ENCODE measurements at places on chromosomes 3 and 15.
A peak's percentile ranks its signal among the peaks of the same experiment; 100 is the strongest.

DNA sequence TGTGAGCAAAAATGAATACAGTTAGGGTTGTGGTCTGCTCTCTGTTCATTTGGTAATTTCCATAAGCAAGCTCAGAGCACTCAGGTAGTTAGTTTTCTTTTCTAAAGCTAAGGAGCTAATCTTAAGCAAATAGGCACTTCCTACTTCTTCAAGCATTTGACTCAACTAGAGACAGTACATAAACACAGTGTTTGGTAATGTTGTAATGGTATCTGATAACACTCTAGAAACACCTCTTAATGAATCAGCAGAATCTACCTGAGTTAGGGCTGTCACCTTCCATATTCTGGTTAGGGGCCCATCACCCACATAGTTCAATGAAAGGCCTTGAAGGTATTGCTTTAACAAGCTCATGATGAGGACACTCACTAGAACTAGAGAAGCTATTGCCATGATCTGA is 83.1 kb downstream of the PLCH1 start:
- peak; percentile 58 for DNase-seq

DNA sequence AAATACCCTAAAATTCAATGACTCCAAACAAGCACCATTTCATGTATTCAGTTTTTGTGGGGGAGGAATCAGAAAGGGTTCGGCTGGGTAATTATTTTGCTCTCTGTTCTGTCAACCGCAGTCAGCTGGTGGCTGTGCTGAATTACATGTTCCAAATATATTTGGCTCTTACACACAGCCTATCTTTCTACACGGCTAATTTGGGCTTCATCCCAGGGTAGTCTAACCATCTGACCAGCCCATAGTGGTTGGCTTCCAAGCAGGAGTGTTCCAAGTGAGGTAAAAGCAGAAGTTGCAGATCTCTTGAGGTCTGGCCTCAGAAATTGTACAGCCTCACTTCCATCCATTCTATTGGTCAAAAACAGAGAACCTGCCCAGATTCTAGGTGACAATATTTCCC is 760.8 kb upstream of the SEMA6D start:
- no peak for DNase-seq

DNA sequence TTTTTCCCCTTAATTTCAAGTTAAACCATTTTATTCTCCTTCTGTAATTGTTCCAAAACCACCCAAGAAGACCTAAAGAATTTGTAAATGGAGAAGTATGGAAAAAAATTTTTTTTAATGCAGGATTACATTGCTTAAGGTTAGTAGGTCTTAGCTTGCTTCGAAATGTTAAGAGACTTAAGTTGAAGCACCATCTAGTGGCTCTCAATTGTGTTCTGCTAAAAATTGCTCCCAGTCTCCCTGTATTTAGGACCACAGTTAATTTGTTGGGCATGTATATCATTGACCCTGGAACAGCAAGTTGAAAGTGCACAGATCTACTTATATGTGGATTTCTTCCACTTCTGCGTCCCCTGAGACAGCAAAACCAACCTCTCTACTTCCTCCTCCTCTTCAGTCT is 32.4 kb downstream of the CD200R1L start:
- peak; percentile 43 for DNase-seq

- no peak for DNase-seq
These were observed 73.0 kb upstream of the FRMD4B start for GRCh38 chr3:69458803-69459365.

DNA sequence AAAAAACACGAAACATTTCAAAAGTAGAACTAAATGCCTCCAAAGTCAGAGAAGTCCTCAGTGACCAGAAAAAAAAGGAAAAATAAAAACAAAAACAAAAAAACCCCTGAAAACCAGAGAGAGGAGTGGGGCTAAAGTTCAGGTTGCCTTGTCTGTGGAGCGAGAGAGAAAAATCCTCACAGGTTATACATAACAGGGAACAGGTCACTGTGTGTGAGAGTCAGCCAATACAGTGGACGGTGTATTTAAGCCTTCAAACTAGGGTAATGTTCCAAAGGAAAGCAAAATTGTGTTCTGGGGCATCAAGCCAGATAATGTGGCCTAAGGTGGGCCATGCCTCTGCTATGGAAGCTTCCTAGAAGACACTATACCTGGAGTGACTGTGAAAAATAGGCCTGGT is 216.1 kb upstream of the SUCLG2 start:
- DNase-seq: no peak

DNA sequence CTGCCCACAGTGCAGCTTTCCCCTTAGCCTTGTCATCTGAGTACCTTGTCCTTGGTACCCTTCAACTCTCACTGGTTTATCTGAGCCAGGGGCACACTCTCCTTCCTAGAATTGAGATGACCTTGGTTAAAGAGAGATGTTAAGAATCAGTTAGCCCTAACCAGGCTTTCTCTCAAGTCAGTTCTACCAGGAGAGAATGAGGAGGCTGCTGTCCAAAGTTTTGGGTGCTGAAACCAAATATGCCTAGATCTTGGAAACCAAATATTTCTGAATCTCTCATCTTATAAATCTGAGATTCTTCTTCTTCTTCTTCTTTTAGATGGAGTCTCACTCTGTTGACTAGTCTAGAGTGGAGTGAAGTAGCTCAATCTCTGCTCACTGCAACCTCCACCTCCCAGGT is 12.0 kb upstream of the CTXND1 start:
- no peak for DNase-seq

DNA sequence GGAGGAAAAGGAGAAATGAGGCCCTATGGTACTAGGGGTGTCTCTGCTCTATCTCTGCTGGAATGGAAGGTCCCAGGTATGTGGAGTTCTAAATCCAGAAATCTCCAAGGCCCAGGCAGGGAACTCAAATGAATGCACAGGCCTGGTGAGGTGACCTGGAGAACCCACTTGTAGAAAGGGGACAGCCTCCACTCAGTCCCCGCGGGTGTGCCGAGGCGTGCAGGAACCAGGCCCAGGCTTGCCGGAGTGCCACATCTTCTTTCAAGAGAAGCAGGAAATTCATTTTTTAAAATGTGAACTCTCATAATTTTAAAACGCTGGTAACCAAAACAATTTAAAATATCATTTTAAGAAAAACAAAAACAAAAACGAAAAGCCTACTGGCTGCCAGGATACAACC is 32.2 kb upstream of the ADCY5 start:
- no peak for DNase-seq

- DNase-seq: no peak
These were observed 25.2 kb downstream of the CGNL1 start for GRCh38 chr15:57401546-57401945.

GRCh38 chr3:129756871-129757270 is 136.6 kb downstream of the TMCC1 start:
- no peak for DNase-seq

GRCh38 chr15:57761562-57761961 is 55.0 kb downstream of the POLR2M start:
- no peak for DNase-seq

GRCh38 chr3:43883729-43884396 is 193.1 kb downstream of the ABHD5 start:
- DNase-seq: no peak

DNA sequence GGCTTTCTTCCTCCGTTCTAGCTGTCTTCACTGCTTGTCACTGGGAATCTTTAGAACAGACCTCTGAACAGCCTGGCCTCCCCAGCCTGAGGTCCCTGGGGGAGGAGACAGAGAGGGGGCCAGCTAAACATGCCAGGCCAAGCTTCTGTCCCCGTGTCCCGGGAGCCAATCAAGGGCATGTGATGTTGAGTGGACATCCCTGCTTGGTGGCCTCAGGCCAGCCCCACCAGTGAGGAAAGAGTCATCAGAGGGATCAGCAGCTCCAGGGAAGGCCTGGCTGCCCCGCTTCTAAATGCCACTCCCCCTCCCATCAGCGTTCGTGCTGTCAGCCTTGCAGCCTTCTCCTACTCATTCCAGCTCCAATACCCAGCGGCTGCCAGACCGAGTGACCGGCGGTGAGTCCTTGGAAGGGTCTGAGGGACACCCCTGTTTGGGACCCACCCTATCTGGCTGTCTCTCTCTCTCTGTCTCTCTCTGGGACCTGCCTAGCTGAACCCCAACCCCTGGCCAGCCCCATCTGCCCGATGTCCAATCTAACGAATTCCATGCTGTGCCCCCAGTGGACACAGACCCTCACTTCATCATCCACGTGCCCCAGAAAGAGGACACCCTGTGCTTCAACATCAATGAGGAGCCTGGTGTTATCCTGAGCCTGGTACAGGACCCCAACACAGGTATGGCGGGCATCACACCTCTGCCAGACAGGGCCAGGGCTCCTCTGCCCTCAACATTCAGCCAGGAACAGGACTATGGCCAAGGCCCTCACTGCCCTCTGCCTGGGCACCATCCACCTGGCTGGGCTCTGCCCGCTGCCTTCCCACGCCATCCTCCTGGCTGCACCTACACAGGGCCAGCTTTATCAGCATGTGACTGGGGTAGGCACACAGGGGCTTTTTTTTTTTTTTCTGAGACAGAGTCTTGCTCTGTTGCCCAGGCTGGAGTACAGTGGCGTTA is 6.6 kb upstream of the ITIH3 start:
- DNase-seq: no peak

GRCh38 chr15:40435023-40435709 is 5.6 kb upstream of the BAHD1 start:
- no peak for DNase-seq

DNA sequence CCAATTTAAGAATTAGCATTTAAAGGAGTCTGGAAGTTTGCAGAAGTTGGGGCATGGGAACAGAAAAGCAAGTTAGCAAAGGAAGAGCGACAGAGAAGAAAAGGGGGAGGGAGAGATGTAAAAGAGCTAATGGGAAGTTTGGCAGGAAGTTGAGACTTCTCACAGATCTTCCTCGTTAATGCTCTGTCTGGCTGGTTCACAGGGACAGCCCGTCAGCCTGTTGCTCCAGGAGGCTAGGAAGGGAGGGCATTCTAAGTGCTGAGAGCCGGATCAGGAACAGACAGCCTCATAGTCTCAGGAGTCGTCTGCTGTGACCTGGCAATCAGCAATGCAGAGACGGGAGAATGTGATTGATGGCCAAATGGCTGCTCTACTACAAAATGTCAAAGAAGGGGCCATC is 150.3 kb downstream of the AGBL1 start:
- DNase-seq: no peak

DNA sequence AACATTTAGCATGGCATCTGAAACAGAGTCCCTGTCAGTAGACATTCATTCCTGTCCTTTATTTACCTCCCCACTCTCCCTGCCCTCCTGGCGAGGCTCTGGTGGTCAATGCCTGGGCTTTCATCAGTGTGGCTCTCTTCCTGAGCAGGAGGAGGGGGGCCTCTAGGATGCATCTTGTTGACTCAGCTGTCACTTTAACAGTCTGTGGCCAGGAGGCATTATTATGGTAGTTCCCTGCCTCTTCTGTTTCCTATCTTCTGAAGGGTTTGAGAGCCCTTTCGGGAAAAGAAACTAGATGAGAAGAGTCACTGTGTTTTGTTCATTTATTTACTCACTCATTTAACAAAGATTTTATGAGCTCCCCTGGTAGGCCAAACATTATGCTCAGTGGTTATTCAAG is 2.4 kb upstream of the PPP1R14D start:
- no peak for DNase-seq

DNA sequence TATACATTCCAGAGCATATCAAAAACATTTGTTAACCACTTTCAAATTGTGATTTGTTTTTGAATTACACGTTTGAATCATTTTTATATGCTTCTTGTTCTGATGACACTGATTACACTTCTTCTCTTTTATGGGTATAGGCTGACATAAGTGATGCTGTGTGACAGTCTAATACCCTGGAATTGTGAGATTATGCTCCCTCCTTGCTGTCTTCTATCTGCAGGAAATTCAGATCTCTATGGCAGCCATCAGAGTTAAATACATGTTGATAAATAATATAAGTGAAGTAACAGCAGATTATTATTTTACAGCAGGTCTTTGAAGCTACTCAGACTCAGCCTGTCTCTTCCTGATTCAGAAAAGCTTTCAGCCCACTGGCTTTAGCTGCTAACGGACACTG is 248.9 kb downstream of the ZMAT3 start:
- no peak for DNase-seq

DNA sequence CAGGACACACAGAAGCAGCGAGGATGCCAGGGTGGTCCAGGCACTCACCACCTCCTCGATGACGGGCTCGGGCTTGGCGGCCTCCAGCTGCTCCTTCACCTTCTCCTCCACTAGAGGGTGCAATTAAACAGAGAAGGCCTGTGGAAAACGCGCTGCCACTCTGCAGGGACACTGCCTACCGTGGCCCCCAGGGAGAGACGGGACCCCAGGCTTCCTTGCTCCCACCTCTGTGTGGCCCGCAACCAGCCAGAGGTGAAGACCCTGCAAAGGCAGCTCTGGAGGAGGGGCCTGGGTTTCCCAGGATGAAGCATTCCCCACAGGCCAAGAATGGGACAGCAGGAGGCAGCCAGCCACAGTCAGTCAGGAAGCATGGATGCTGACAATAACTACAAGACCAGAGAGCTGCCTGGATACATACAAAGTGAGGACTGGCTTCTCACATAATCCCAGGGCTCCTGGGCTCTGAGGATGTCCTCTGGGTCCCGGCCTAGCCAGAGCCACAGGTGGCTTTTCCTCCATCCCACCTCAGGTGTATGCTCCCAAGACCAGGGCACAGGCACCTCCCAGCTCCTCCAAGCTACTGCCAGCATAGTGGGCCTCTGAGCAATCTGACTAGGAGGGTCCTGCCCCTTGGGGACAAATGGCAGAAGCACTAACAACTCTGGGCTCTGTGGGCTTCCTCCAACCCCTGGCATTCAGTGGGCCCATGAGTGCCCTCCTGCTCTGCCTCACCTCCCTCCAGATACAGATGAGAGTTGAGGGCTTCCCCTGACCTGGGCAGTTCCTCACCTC is 46.2 kb downstream of the PTH1R start:
- DNase-seq: peak; percentile 69

GRCh38 chr3:64488939-64489338 is 198.9 kb downstream of the ADAMTS9 start:
- no peak for DNase-seq

DNA sequence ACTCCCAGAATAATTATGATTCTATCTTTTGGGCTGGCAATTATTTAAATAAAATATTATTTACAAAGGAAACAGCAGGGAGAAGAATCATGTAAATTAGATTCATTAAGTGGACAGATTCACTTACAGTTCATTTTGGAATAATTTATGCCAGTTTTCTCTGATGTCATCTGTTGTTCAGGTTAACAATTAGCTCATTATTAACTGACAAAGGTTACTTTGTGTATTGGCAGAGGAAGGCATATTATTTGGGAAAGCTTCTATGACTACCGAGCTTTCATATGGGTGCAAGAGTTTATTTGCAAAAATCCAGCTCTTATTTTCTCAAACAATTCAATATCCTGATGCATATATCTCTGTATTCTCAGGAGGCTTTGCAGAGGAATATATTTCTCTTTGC is 224.4 kb downstream of the CHST2 start:
- DNase-seq: no peak

- DNase-seq: no peak
These were observed 200.3 kb upstream of the PFN2 start for GRCh38 chr3:150170852-150171520.

GRCh38 chr15:43204016-43204901 is 16.6 kb downstream of the EPB42 start:
- peak; percentile 28 for DNase-seq

DNA sequence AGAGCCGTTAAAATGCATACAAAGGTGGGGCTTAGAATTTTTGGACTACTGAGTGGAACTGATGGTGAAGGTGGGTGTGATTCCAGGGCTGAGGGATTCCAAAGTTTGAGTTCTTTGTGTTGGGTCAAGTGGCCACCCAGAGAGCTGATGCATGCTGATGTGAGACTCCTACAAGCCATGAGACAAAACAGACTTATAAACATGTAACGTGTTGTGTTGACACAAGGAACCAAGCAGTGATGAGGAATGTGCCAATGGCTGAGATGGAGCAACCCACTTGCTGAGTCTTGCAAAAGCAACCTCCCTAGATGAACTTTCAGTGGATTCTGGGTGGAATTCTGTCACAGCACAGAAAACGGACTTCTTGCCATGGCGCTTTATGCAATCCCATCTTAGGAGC is 289.0 kb downstream of the TLE3 start:
- no peak for DNase-seq
